MCF 10A (cell line): ENCODE measurements at places on chromosomes 4 and X.
A peak's percentile ranks its signal among the peaks of the same experiment; 100 is the strongest.

- DNase-seq, result no peak
Observed at GRCh38 chrX:18468599-18468998, 43.2 kb downstream of the CDKL5 start.

GRCh38 chrX:49188468-49189076, 2.4 kb upstream of the PRICKLE3 start:
- no peak for DNase-seq

- DNase-seq, result no peak
Observed at GRCh38 chr4:92252846-92253245, 50.9 kb upstream of the GRID2 start.

GRCh38 chr4:123163501-123163900, 233.1 kb upstream of the SPRY1 start:
- peak; percentile 48 for DNase-seq

- DNase-seq, result no peak
Observed at GRCh38 chr4:62394766-62395165, 1194.6 kb downstream of the ADGRL3 start.

DNA sequence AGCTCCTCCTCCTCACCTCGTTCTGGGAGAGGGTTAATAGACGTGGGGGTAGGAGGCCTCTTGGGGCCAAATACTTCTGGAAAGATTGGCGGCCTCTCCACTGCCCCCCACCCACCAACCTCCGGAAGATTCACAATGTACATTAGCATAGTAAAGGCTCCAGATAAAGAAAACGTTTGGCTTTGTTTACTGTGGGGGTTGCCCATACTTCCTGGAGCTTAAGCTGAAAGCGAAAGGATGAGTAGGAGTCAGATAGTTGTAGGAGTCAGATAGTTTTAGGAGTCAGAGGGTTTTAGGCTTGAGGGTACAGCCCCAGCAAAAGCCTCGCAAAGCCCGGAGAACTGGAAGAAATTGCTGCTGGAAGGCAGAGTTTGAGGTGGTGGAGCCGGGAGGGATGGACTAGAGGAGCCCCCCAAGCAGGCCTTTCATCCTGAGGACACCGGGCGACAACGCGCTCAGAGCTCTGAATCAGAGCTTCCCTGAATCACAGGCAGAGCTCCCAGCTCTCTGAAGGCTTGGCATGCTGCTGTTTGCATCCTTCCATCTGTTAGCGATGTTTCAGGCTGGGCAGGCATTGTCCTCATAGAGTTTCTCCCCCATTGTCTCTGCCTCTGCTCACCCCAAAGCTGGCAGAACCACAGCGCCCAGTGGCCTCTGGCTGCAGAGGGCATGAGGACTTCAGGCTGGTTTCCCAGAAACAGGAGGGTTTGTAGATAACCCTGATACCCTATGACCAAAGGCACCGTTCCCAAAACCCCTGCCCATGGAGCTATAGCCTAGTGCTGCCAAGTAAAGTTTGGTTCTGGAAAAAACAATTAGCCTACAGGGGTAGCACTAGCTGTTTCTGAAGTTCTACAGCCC, 280.7 kb downstream of the BCOR start:
- DNase-seq, result no peak

DNA sequence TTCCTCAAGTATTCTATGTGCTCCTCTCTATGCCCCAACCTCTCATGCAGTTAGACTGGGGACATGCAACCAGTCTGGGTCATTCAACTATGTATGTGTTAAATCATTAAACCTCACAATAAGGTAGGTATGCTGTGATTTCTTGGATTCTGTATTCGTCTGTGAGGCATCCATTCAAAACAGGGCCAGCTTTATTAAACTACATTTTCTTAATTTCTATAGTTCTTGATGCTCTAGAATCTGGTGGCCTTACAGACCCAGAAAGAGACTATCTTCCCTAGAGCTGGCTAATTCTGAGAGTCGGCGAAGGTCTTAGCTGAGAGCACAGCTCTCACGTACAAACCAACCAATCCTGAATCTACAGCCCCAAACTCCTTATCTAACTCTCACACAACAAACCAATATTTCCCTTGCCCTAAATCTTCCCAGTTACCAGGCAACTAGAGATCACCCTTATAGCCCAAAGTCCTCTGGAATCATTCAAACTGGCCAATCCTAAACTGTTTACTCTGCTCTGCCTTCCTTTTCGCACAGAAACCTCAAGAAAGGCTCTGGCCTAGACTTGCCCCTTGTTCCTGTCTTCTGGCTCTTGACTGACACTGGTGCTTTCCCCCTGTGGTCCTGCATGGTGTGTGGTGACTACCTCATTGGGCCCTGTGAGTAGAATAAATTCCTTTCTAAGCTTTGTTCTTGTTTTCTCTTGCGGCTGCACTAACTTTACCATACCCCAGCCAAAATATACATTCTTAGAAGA, 203.5 kb upstream of the TET2 start:
- DNase-seq, result no peak

GRCh38 chr4:184439856-184440594, 34.3 kb downstream of the IRF2 start:
- no peak for DNase-seq

DNA sequence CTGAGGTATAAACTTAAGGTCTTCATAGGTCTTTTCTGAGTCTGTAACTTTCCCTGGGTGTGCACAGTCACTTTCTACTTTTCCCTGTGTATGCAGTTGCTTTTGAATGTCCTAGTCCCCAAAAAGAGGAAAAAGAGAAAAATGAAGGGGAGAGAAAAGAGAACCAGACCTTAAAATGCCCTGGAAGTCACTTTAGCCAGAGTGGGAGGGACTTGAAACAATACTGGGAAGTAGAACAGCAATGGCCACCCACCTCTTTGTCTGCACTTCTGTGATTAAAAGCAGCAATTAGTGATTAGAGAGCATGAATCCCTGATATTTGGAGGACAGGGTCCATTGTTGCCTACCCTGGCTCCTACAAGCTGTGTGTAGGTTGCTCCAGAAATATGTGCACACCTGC, 36.1 kb downstream of the ZCCHC13 start:
- DNase-seq, result no peak

DNA sequence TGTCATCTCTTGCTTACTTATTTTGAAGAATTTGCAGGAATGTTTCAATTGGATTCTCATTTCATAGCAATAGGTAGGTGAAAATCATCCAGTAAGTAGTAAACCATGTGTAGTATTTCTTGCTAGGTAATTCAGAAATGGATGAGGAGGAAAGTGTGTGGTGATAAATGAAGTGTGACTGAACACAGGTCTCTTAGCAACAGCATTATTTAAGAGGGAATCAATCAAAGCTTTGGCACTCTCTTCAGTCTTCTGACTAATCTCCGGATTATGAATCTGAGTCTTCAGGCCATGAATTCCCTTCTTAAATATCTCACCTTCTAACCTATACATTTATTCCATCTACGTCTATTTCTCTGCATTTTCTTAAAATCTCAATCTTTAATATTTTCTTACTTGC, 55.8 kb upstream of the ARHGAP24 start:
- no peak for DNase-seq

DNA sequence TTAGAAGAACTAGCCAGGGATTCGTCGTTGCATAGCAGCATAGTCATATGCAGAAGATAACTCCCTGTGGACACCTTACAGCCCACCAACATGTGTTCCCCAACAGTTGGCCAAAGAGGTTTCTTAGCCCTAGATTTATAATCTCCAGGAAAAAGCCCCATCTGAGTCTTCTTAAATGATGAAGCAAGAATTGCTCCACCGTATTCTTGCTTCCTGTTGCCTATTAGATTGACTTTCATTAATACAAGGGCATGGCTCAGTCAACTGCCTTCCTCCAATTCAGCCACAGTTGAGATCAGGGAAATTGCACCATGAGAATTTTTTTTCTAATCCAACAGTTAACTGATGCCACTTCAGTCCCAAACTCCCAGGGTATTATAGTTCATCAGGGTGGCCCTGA, 5.2 kb upstream of the AFF2 start:
- DNase-seq, result no peak

DNA sequence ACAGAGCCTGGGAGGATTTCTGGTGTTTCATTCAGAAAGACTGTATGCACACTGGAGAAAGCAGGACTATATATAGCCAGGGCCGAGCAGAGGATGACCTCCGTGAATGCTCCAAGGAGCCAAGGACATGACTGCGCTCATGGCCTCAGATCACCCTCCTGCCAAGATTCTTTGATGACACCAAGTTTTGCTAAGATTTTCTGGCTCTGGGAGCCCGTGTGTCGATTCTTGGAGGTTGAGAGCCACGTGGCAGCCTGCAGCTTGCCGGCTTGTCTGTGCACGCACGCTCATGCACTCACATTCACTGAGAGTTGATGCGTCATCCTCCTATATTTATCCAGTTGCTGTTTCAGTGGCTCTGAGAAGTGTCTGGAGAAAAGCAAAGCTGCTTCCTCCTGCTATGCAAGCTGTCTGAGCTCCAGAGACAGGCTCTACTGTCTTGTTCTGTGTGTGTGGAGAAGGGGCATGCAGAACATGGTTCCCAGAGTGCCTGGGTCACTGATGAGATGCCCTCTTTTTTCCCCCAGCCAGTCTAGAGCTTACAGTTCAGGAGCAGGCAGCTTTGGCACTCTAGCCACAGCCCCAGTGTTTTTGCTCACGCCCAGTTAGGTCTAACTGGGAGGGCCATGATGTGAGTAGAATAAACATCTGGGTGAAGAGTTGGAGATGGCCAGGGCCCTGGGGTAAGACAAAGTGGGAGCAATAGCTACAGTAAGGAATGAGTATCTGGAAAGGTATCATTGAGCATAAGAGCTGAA, 64.9 kb upstream of the SCOC start:
- DNase-seq, result peak; percentile 91

GRCh38 chr4:2810388-2810787, 17.5 kb downstream of the SH3BP2 start:
- DNase-seq, result no peak

DNA sequence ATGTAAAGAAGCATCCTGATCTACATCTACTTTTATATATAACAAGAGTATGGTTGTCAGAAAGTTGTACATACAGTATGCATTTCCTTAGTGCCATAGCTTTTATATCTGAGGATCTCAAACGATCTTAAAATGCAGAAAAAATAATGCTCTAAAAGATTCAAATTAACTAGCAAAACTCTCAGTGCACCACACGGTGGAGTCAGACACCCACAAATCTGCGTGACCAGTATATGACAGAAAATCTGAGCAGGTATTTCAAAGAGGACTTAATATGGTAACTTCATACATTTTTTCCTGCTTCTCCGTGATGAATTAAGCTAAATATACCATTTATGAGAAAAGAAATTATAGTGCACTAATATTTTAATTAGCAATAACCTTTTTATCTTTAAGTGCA, 803.0 kb downstream of the DMD start:
- peak; percentile 35 for DNase-seq

- peak; percentile 71 for DNase-seq
Observed at GRCh38 chrX:31423609-31424189, 351.9 kb upstream of the FTHL17 start.

- no peak for DNase-seq
Observed at GRCh38 chr4:124469981-124470380, 242.6 kb downstream of the ANKRD50 start.

GRCh38 chr4:119041951-119042560, 93.6 kb upstream of the MYOZ2 start:
- peak; percentile 86 for DNase-seq

DNA sequence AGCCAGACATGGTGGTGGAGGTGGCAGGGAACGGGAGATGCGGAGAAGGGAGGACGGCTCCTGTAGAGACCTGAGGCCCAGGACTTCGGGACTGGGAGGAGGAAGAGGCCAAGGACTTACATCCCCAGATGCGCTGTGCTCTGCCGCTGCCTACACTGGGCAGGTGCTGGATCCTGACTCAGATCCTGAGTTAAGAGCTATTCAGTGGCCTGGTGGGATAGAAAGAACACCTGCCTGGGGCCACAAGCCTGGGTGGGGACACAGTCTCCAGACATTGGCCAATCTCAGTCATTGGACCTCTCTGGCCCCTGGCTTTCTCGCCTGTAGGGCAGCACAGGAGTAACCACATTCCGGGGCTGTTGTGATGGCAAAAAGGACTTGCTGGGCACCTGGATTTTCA, 10.9 kb upstream of the MSX1 start:
- no peak for DNase-seq

- no peak for DNase-seq
Observed at GRCh38 chr4:48033412-48033811, 16.8 kb downstream of the NIPAL1 start.

DNA sequence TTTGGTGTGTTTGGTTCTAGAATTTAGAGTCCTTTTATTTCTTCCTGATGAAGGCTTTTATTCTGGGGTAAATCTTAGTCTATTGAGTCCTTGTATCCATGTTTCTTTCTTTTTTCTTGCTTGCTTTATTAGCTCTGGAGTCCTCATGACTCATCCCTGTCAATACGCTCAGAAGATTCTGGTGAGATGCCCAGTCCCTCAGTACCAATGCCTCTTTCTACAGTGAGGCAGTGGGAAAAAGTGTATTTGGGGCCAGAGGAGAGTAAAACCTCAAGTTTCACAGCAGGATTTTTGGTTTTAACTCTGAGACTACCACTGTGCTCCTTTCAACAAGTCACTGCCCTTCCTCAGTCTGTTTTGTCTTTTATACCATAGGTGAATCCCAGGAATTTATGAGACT, 368.0 kb downstream of the GBA3 start:
- DNase-seq, result peak; percentile 43

DNA sequence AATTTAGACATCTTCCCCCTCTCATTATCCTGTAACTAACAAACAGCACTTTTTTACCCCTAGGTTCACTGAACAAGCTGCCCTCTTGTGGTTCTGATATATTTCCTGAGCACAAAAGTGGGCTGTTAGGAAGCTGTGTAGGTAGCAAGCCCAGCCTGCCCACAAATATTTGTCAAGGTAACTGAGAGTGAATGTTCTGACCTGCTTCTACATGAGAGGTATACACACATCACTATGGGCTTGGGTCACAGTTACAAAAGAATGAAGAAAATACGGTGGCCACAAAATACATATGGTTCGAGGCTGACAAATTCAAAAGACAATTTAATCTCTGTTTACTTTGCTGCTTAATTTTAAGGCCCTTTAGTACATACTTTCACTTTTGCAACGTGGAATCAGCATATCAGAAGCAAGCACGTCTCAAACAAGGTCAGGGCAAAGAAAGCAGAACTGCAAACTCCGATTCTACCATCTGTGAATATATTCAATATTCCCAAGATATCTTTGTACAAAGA, 78.7 kb downstream of the RBM47 start:
- peak; percentile 64 for DNase-seq

DNA sequence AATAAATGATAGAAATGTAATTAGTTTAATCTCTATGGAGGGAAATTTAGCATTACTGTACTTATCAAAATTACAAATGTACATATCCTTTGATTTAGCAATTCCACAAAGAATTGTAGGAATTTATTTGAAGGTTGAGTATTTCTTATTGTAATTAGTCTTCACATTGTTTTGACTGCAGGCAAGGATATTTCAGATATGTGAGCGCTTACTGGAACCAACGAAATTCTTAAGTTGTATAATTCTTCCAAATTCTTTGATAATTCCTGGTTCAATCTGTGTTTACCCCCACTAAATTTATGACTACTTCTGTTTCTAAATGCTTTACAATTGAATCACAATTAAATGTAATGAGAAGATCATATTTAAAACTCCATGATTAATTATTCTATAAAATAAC, 26.9 kb upstream of the WWC2 start:
- DNase-seq, result no peak
